ENCODE measurements at places on chromosomes 7 and 10. TPM values are rescaled to one million over a fixed set of nuclear protein-coding genes. Genes with fewer than 3 reads are reported as not detected.

ARPC1A gene
- 137 TPM for total RNA-seq

SEMA3A gene
- 5.0 TPM for total RNA-seq

DNA sequence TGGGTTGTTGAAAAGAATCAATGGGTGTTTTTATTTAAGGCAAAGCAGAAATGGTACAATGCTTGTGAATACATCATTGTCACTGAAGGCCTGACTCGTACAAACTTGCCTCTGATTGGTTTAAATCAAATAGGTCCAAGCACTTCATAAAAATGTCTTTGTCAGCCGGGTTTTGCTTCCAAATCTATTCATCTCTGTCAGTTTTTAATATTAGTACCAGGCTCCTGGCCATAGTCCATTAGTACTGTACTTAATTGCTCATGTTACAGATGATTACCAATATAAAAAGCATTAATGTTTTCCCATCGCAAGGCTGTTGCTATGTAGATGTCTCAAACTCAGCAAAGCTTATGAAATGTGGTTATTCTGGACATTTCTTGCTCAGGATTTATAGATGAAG, 171.9 kb downstream of the ARID5B start:
- no peak for DNase-seq

DNA sequence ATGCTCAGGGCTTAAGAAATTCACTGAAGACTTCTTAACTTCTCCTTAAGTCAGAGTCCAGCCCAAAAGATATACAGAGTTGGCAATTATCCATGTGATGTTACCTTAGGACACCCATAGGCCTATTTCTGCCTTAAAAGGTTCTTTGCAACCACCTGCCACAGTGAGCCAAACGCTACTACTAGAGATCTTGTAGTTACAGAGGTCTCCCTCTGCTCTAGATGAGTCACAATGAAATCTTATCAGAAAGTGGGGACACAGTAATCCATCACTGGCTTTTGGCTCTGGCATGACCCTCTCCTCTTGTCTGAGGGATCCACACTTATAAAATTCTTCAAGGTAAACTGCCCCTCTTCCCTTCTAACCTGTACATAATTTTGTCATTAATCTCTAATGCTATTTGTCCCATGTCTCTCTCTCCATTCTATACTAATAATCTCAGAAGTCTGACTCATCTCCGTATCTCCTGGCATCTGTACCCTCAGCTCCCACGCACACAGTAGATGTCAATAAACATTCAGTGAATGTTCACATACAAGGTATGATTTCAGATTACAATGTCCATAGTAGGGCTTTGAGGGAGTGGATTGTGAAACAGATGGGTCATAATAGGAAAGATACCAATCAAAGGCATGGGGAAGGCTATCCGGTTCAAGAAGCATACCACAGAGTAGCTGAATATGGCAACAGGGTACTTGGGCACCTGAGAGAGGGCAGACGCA, 112.1 kb downstream of the SGMS1 start:
- DNase-seq = no peak

- DNase-seq = no peak
These were observed 43.6 kb downstream of the CBX3 start for GRCh38 chr7:26245150-26245549.

DNA sequence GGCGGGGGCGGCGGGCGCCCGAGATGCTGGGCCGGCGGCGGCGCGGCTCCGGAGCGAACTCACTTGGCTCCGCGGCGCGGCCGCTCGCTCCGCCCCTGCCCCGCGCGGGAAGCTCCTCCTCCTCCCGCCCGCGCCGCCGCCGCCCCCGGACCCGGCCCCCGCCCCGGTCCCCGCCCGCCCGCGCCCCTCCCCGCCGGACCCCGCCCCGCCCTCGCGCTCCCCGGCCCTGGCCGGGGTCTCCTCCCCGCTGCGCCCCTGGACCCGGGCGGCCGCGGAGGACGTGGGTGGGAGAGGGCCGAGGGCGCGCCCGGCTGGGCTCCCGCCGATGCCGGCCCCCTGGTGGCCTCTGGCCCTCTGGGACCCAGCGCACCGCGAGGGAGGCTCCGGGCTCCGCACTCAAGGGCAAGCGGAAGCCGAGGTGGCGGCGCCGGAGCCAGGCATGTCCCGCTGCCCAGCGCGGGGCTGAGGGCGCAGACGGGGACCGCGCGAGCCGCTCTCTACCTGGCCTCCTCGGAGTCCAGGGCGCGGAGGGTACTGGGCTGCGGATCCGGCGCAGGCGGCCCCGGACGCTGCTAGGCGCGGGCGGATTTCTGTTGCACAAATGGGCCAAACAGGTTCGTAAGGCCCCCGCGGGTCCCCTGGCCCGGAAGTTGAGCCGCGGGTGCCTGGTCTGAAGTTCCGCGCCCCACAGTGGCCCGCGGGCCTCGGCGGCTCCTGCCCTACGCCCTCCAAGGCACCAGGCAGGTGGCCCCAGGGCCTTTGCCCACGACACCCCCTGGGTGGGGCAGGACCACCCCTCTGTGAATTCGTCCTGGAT, at the start of gene TCERG1L:
TSS of gene TCERG1L (minus strand) at position 61 of the 817 bp plus-strand sequence. CDS start 86 bp downstream, outside the sequence.
- no peak for DNase-seq

Measured in omental fat pad (tissue), 4 donors.